Islet precursor cell (in vitro differentiated cells): ENCODE measurements at places on chromosomes 3 and 15.

DNA sequence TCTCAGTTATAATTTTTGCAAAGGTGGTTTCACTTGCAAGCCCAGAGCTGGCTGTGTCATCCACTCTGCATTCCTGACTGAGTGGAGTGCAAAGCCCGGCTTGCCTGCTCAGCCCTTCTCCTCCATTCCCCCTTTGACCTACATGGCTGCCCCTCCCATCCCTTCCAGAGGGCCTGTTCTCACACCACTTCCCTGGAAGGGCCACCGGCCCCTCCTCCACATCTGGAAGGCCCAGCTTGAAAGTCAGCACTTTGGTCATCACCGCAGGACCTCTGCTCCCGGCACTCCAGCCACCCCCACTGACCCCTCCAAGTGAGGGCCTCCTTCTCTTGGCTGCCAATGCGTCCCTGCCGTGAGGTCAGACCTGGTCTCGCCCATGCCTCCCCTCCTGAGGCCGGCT lies 74.1 kb upstream of the RNF7 start:
- peak; percentile 73 for DNase-seq

DNA sequence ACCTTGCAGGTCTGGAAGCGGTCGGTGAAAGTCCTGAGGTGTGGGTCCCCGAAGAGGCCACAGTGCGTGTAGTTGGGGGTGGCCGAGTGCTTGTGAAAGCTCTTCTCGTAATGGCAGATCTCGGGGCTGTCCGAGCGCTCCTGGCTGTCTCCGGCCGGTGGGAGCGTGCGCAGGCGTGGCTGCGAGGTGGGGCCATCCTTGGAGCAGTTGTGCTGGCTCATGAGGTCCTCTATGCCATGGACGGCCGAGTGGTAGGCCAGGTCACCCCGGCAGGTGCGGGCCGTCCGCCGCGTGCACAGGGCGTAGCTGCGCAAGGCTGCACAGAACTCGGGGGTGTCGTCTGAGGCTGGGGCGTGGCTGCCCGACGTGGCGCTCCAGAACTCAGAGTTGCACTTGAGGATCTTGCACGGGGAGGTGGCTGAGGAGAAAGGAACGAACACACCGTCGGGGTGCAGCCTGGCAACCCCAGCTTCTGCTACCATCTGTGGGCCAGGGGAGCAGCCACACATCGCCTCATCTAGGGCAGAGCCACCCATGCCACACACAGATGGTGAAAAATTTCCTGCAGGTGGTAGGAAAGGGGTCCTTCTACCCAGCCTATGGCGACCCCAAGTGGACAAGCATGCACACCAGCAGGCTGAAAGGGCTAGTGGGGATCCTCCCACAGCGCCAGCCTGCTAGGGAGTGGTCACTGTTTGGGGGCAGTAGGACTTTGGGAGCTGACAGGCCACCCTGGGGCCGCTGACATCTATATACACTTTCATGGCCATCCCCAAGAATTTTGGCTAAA lies 36.7 kb downstream of the RGMA start:
- peak; percentile 50 for DNase-seq

DNA sequence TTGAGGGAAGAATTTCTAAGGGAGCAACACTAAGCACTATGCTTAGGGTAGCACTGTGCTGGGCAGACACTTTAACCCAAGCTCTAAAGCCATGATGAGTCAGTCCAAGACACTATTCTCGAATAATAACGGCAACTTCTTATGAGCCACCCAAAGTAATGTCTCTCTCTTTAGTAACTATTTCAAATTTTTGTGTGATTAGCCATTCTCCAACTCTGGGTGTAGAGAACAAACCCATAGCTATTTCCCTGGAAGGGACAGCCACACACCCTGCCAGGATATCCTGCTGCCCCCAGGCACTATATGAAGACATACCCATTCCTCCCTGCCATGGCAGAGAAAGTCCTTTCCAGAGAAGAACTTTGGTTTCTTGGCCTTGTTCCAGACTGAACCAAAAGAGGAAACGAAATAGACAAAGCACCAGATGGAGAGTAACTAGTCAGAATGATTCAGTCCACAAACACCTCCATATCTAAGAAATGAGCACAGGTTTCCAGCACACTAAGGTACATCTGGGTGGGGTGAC lies 384.9 kb upstream of the THBS1 start:
- DNase-seq, result peak; percentile 84

DNA sequence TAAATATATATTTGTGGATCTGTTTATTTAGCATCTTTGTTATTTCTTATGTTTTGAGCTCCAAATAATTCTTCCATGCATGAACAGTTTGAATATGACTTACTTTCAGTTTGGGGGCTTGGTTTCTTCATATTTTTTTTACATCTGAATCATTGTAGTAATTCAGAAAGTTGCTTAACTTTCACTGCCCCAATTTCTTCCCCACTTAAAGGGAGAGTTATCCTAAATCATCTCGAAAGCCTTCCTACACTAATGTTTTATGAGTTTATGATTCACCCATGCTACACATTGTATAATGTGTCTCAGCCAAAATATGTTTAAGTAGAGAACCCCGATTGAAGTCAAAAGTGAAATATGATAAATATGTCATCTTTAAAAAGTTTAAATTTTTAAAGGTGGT lies 47.8 kb downstream of the SPRED1 start:
- no peak for DNase-seq

DNA sequence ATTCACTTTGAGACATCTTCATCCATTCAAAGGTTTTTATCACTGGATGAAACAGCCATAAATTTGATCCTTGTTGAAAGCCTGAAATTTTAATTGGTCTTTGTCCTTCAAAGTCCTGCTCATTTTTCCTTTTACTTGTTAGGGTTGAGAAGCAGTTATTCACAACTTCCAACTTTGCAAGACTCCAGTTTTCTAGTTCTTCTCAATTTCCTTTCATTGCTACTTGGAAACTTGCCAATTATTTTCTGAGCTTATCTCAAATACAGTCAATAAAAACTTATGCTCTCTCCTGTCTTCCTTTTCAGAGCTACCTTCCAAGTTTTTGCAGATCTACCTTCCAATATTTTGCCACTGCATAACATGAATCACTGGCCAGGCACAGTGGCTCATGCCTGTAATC lies 23.7 kb upstream of the CD276 start:
- DNase-seq, result no peak

DNA sequence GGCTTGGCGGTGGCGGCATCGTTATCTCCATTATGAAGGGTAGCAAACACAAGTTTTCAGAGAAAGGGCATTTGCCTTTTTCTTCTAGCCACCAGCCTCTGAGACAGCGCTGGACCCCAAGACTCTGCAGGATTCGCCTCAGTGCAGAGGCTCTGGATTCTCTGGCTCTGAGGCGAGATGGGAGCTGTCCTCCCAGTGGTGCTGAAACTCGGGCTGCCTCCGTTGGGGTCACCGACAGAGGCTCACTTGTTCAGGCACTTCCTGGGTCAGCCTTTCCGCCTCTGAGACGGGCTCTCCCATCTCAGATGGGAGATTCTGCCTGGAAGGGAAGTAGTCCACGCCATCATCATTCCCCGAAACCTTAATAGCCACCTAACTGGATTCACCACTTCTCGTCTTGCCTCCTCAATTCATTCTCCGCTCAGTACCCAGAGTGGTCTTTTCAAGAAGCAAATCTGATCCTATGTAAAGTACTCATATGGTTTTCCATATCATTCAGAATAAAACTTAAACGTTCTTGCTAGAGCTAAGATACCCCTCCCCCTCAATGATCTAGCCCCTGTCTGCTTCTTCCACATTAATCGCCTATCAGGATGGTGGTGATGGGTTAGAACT lies 76.9 kb downstream of the RHCG start:
- peak; percentile 87 for DNase-seq

DNA sequence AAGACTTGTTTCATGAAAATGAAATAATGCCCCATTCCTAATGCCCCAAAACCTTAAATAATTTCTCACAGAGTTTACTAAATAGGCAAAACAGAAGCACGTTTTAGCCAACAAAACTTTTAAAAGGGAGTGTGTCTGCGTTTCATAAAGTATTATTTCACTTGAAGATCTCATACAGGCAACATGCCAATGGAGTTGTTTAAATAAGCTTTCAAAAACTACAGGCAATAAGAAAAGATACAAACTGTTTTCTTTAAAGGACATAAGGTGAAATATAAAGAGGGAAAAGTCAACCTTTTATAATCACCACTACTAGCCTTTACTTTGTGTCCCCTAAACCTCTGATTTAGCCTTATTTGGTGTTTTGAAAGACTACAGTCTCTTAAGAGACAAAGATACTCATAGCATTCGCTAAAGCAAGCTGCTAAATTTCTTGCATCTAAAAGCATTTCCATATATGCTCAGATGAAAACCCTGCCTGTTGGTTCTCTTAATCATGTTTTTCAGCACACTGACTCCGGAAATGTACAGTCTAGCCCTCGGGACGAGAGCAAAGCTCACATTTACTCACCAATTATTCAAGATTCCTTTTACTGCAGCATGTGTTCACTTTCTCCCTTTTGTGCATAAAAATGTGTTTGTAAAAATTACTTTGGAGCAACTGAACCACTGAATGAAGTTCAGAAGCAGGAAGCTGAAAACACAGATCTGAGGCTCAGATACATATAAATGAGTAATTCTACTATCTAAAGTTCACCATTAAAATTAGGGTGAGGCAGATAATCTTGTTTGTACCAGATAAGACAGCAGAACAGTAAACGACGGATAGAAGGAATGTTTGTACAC lies 119.0 kb downstream of the GOLIM4 start:
- DNase-seq, result no peak

DNA sequence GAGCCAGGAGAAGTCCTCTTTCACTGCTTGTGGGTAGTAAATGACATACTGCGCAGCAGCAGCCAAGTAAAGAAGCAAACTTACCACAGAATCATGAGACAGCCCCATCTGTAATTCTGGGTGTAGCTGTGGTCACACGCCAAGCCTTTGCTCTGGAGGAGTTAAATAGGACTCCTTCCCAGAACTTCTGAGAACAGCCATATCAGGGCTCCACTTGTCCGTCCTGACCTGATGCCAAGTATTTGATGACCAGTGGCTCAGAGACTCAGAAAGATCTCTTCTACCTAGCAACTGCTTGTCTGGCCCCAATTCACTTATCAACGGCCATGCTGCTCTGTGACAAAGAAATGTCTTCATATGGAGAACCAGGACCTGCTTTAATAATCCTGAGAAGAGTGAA lies 20.6 kb upstream of the GOLIM4 start:
- no peak for DNase-seq

DNA sequence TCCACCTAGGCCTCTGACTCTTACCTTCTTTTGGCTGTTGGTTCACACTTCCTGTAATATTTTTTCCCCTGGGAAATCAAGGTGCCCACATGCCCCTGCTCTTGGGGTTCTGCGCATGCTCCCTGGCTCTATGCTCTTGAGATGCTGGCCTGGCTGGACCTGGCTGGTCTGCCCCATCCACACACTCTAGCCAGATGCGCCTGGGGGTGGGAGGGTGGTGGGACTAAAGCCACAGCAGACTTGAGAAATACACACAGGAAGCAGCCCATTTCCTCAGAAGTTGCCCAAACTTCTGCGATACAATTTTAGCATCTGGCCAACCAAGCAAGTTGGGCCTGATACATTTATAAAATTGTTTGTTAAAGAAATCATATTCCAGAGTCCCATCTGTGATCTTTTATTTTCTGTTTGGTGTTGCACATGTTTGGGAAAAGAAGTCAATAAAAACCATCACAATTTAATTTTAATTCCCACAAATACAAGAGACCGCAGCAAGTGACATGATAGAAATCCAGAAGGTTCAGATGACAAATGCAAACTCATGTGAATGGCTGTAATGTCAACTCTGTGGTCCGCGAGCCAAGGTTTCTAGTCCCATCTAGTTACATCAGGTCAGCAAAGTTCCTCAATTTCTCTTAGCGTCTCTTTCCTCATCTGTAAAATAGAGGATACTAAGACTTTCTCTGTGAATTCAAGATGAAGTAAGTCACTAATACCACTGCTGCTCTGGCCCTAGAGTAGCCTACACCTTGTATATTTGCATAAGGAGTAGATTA lies 55.9 kb upstream of the MEF2A start:
- DNase-seq, result no peak

- no peak for DNase-seq
Observed at GRCh38 chr3:100299016-100299415, 35.5 kb upstream of the NIT2 start.

- DNase-seq, result no peak
Observed at GRCh38 chr15:63054985-63055384, 12.4 kb downstream of the TPM1 start.
